ENCODE measurements at places on chromosomes 2 and 18.

DNA sequence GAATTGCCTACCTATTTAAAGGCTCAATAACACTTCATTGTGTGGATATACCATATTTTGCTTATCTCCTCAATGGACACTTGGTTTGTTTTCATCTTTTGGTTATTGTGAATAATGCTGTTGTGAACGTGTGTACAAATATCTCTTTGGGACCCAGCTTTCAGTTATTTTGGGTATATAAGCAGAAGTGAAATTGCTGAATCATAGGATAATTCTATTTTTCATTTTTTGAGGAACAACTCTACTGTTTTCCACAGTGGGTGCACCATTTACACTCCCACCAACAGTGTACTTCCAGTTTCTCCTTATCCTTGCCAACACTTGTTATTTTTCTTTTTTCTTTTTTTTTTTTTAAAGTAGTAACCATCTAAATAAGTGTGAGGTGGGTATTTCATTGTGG, 29.0 kb downstream of the PTPN4 start:
- no peak for DNase-seq

DNA sequence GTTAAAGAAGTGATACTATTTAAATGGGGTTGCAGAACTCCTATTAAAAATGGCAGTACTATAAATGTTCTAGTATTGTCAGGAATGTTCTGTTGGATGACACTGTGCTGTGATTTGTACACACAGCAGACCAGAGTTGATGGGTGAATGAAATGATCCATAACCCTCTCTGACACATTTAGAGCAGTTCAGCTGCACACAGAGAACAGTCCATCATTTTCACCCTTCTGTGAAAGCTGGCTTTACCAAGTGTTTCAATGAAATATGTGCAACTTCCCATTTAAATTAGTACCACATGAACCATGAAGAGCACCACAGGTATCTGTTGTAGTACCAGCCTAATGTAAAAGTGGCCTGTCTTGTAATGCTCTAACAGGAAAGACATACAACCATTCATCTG, 981.4 kb downstream of the TMEM182 start:
- no peak for DNase-seq

GRCh38 chr2:238601433-238602222, 174.9 kb downstream of the ASB1 start:
- no peak for DNase-seq

- no peak for DNase-seq
Observed at GRCh38 chr2:222479859-222480258, 55.5 kb downstream of the SGPP2 start.

DNA sequence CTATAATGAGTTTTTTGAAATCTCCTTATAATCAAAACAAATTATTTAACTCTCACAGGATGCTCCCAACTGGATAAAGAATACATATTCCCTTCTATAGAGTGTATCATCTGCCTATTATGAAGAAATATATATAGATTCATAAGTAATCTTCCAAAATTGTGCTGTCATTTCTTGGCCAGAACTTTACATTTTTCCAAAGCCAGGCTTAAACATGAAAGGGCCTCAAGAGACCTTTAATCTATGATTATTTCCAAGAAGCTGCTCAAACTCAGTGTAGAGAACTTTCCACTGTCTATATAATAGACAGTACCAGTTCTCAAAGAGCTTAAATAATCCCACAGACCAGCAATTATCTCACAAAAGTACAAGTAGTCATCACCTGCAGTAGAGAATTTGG, 211.0 kb downstream of the AKAIN1 start:
- no peak for DNase-seq

DNA sequence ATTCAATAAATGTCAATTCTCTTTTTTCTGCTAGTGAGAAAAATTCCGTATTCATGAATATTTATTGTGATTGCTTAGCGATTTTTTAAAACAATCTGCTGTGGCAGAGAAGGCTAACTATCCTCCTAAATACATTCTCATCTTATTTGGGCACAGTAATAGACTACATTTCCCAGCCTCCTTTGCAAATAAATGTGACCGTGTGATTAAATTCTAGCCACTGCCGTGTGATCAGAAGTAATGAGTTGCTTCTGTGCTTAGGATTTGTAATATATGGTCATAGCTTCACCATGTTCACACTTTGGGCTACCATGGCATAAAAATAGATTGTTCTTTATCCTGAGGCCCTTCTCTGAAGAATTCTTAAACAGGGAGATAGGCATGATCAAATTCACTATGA, 179.6 kb downstream of the FAM124B start:
- DNase-seq, result no peak

- DNase-seq, result no peak
Observed at GRCh38 chr2:182377467-182377866, 49.4 kb downstream of the PDE1A start.

DNA sequence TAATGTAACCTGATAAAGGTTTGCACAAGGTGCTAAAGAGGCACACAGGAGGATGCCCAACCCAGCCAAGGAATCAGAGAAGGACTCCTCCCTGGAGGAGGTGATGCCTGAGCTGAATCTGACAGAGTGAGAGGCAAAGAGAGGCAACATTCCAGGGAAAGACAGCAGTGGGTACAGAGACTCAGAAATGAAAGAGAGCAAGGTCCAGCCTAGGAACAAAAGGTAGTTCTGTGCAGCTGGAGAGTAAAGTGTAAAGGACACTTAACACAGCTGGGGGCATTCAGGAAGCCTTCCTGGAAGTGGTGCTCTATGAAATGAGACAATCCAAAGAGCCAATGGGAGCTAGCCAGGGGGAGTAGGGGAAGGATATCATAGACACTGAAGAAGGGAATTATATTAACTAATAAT, 181.0 kb upstream of the GLI2 start:
- DNase-seq, result no peak

DNA sequence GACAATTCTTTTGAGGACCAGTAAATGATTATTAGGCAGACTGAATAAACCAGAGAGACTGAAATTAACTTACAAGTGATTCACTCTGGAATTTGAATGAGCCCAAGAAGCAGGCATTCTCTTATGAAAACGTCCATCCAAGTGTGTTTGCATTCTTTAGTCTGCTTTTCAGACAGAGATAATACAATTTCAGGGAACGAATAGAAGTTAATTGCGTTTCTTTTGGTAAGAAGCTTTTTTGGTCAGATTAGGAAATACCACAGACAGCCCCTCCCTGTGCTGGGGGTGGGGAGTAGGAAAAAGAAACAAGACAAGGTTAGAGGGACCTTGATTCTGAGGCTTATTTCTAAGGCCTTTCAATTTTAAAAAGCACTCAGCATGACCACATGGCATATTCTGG, 874.4 kb downstream of the SUCLG1 start:
- DNase-seq, result no peak

DNA sequence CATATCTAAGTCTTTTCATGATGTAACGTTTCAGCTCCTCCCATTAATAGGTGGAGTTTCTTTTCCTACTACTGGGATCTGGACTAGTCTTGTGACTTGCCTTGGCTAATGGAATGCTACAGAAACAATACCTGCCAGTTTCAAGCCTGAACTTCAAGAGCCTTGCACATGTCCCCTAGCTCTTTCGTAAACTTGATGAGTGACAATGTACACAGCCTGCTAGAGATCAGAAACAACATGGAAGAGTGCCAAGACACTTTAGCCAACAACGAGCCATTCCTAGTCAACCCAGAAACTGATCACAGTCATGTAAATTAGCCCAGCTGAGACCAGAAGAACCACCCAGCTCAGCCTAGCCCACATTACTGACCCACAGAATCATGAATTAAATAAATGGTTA, 24.8 kb upstream of the STK39 start:
- DNase-seq, result no peak

GRCh38 chr2:127655209-127656073, 9.5 kb downstream of the GPR17 start:
- no peak for DNase-seq
